Fibroblast of skin of right biceps (primary cell): ENCODE measurements at places on chromosomes 5 and 9.
A peak's percentile ranks its signal among the peaks of the same experiment; 100 is the strongest.

- peak; percentile 88 for DNase-seq
These were observed 110.9 kb upstream of the ADAMTSL1 start for GRCh38 chr9:18362901-18363685.

DNA sequence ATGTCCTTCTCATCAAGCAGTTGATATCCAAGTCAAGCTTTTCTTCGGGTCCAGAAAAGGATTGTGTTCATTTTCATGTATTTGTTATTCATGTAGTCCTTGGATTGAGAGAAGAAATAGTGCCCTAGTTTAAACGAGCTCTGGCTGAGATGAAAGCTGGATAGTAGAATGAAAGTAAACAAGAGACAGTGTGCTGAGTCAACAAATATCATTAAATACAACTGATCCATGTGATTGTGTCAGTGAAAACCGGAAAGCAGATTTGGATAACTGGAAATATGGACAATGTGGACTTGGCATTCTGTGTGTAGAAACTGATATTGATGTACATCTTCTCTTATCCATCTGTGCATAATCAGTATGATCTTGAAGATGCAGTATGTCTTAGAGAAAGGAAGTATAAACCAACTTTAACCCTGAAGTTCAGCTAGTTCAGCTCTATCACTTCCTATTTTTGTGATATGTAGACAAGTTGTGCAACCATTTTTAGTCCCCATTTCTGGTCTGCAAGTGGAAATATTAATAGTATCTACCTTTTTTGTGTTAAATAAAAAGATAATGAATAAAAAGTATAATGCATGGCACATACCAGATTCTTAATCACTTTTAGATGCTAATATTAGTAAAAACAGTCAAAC is 4.4 kb downstream of the MUSK start:
- no peak for DNase-seq

DNA sequence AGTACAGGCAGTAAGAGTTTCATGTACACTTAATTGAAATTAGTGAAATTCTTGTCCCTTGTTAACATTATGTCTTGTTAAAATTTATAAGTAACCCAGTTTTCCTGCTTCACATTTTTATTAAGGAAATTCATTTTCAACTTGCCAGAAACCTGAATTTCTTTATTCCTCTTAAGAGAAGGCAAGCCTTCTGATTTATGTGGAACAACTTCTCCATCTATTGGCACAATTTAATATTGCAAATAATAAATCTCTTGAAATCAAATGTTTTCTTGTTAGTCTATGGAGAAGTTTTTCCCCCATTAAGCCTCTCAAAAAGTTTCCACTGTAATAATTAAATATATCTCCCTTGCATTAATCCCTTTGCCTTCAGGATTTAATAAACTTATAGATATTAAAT is 33.8 kb upstream of the ACO1 start:
- DNase-seq: peak; percentile 1

GRCh38 chr9:128494108-128494745 is 10.3 kb upstream of the GLE1 start:
- DNase-seq: no peak

DNA sequence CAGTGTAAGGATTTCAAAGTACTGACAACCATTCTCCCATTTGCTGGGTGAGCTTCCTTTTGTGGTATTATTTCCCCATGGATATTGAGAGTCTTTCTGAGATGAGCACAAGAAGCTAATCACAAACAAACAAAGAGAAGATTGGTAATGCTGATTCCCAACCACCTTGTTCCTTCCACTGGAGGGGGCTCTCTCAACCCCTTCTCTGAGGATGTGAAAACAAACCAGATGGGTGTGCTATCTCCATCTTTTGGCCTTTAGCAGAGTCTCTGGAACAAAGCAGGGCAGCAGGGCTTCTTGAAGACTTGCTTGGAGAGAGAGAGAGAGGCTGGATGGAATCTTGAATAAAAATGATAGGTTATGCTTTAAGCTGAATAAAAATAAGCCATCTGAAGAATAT is 576.7 kb upstream of the ZNF462 start:
- peak; percentile 52 for DNase-seq

DNA sequence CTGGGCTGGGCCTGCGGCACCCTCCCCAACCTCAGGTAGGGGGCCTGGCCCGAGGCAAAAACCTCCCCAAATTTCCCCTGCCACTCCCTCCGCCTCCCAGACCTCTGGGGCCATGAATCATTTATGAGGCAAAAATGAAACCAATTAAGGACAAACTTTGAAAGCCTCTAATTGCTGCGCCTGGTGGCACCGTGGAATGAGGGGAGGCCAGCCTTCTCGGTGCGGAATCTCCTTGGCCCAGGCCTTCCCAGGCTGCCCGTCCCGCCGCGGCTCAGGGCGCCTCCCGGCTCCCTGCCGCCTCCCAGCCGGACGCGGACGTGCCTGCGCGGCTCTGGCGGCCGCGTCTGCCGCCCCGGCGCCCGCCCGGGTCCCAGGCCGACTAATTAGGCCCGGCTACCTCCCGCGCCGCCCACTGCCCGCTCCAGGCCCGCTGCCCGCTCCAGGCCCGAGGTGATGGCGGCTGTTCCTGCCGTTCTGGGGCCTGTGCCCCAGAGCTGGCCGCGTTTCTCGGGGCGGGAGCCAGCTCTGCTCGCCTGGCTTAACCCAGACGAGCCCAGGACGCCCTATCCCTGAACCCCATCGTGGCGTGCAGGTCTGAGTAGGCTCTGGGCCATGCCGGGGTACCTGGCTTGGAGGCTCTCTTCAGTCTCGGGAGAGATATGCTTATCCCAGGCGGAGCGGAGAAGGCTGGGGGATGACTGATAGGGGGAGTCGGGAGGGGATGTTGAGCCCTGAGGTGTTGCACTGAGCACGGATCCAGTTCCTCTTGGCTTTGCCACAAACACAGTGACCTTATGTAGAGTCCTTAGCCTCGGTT is 20.1 kb downstream of the CXXC5 start:
- peak; percentile 67 for DNase-seq

- DNase-seq: peak; percentile 37
These were observed 835 bp downstream of the SRA1 start for GRCh38 chr5:140556438-140556837.

DNA sequence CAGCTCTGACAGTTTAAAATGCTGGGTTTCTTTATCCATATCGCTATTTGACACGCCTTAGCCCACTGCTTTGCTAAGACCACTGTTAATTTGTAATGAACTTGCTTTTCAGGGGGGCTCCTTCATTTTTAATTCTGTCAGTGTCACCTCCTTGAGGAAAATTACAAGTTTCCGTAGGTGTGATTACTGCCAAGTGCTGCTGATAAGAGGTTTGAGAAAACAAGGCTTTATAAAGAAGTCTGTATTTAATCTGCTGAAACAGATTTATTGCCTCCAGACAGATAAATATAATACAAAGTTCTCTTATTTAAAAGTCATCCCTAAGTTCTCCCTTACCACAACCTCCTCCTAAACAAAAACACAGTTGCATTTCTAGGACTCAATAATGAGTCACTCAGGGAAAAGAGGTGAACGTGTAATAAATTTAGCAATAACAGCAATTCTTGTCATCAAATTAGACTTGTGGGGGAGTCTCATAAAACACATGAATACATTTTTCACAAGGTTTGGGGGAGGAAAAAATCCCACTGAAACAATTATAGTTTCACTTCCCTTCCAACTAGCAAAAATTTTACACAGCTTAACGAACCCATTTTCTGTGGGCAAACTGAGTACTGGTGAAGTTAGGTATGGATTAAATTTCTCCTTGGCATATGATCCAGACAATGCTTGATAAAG is 72.8 kb downstream of the MAPKAP1 start:
- DNase-seq: peak; percentile 71

DNA sequence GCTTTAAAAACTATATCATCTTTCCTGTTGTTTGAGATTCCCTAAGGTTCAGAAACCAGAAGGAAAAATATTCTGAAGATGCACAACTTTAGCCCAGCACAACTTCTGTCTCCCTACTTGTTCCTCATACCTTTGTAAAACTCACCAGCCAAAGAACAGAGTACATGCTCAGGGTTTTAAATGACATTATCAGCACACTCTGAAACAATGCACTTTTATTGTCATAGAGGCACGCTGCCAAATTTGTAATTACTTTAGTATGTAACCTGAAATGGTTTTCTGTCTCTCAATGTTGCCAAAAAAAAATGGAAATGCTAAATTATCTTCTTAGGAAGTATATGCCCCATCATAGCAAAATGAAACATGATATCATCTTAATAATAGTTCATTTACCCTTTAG is 383.6 kb upstream of the CDH6 start:
- no peak for DNase-seq

DNA sequence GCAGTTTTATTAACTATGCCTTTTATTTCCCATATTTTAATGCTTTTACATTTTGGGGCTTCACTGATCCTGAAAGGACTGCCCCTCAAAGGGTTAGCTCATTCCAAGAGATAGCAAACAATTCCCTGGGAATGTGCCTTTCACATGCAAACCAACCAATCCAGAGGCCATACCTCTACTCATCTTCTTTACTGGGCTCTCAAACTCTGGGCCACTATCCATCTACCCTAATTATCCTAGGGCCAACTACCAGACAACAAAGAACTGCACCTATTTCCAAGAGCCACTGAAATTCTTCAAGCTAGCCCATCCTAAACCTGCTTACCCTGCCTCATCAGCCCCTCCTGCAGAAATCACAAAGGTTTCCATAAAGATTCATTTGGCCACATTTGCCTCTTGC is 364.7 kb downstream of the CDH12 start:
- no peak for DNase-seq

DNA sequence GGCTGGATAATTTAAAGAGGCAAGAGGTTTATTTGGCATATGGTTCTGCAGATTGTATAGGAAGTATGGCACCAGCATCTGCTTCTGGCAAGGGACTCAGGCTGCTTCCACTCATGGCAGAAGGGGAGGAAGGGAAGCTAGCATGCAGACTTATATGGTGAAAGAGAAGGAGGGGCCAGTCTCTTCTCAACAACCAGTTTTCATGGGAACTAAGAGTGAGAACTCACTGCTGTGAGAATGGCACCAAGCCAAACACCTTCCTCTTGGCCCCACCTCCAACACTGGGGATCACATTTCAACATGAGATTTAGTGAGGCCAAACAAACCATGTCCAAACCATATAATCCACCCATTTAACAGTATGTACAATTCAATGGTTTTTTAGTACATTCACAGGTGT is 113.3 kb upstream of the SHB start:
- DNase-seq: no peak

DNA sequence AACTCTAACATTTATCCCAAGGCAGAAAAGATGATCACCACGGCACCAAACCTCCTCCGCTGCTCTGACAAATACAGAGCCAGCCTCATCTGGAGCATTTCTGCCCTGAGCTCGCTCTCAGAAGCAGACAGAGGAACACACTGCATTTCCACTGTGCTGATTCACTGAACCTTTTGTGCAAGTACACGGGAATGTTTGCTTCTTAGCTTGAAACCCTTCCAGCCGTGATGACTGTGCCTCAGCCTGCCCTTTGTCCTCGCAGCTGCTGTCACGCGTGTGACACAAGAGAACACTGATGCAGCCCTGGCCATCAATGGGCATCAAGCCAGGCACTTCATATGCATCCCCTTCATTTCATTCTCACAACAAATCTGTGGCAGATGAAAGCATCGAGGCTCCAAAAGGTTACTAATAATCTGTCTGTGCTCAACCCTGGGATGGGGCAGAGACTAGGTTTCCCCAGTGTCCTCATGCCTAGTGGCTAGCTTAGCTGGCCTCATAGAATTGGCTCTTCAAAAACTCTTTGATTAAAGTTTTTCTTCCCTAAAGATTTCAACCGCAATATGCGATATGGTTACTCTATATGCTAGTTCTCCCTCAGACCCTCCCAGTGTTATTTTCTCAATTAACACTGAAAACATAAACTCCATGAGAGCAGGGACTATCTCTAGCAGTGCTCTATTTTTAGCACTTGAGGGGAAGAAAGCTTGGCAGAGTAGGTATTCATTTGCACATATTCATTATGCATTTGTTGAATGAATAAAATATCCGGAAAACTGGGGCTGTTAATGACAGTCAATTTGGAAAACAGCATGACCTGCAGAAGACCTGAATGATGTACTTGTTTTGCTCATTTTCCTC is 7.3 kb downstream of the CDC14B start:
- peak; percentile 86 for DNase-seq

GRCh38 chr5:84086511-84086910 is 298.2 kb downstream of the EDIL3 start:
- DNase-seq: peak; percentile 57

DNA sequence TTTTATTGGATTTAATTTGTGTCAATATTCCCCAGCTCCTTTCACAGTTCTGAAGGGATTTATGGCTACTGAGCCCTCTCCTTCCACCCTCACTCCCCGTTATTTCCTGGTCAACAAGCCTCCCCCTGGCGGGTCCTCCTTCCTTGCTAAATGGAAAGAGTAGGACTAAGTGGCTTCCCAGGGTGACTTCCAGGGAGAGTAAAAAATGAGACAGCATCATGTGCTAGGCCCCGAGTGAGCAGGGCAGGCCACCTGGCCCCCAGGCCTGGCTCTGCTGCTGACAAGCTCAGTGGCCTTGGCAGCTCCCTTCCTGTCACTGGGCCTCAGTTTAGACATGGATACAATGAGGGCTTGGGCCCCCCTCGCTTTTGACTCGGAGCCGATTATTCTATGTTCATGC is 201.3 kb downstream of the HSPA4 start:
- DNase-seq: no peak

DNA sequence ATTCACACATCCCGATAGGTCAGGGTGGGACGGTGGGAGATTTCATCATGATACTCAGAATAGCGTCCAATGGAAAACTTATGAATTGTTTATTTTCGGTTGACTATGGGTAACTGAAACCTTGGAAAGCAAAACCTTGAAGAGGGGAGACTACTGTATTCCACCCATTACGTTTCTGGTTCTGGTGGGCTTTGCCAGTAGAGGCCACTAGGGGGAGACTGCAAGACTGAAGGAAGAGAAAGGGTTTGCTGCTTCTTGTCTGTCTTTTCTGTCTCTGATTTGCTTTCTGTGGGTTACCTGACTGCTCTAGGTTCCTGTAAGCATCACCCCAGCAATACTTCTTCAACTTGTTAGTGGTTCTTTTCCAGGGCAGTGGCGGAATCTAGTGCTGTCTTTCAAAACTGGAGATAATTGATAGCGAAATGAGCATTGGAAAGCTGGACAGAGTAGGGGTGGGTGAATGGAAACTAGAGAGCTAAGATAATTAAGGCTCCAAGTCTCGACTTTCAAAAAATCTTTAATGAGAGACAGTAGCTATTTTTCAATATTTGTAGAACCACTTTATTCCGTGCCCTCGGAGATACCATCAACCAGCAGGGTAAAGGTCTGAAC is 27.0 kb downstream of the GRIN3A start:
- no peak for DNase-seq

- peak; percentile 86 for DNase-seq
These were observed 24.0 kb downstream of the GALNT10 start for GRCh38 chr5:154214371-154215106.
